AML-193 (cell line): ENCODE measurements at places on chromosomes 1 and 21.

DNA sequence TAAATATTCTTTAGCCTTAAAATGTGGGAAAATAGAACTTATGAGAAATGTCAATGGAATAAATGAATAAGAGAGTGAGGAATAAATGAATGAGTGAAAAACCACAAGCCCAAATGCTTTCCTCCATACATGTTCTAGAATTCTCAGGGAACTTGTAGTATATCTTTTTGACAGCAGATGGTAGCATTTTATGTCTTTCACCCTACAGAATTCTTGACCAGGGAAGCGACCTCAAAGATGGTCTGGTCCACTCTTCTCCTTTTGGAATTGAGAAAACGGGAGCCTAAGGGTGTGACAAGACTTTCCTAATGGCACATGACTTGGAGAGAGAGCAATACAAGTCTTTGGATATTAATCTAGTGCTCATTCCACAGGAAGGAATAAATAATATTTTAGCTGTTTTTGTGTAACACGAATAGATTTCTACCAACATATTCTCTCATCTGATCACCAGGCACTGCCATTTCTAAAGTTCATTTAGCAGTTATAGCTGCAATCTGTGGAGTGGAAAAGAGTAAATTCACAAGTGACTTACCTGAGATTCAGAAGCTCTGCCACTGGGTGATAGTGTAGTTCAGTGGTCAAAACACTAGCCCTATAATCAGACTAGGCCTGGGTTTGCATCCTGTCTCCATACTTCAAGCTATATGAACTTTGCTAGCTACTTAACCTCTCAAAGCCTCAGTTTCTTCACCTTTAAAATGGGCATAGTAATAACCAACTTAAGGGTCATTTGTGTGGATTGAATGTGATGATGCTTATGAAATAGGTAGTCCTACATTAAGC, 15.0 kb upstream of the F5 start:
- DNase-seq, result peak; percentile 58

- DNase-seq, result no peak
Measured at GRCh38 chr1:2330519-2331199, 60.7 kb downstream of the MORN1 start.

DNA sequence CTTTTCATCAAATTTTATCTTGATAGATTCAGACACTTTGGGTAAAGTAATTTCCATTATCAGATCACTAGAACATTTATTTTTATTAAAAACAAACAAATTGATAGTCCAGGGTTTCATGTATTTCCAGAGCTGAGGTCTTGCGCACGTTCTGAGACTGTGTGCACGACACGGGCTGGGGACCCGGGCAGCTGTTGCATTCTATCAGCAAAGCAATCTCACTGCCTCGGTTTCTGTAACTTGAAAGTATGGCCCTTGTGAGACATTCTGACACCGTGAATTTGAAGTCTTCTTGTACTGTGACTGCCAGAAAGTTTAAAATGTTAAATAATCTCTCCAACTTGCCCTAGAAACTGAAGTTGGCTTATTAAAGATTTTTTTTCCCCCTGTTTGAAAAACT, 746.9 kb upstream of the ADGRL2 start:
- DNase-seq, result no peak

- DNase-seq, result no peak
Measured at GRCh38 chr1:6198646-6199297, 623 bp downstream of the RPL22 start.

DNA sequence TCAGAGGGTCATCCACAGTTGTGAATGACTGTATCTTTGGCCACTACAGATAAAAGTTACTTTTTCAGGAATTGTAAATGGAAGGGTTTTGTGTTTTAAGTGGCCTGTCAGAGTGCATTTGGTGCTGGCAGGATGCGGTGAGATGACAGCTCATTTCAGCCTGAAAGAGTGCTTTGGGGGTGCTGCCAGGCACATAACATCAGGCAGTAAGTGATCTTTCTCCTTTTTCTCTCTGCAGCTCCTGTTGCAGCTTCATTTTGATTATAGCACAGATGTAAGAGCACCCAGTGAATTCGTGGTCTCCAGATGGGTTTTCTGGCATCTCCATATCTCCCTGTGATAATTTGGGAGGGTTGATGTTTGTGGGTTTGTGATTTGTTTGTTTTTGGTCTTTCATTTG, 14.8 kb upstream of the FAM163A start:
- no peak for DNase-seq
